ENCODE measurements at places on chromosomes 2 and 18. TPM values are rescaled to one million over a fixed set of nuclear protein-coding genes. Genes with fewer than 3 reads are reported as not detected.

Gene NETO1
- polyA plus RNA-seq: 0.04 TPM

Gene NT5C1B
- polyA plus RNA-seq: not detected

Gene ICOS
- polyA plus RNA-seq: not detected

DNA sequence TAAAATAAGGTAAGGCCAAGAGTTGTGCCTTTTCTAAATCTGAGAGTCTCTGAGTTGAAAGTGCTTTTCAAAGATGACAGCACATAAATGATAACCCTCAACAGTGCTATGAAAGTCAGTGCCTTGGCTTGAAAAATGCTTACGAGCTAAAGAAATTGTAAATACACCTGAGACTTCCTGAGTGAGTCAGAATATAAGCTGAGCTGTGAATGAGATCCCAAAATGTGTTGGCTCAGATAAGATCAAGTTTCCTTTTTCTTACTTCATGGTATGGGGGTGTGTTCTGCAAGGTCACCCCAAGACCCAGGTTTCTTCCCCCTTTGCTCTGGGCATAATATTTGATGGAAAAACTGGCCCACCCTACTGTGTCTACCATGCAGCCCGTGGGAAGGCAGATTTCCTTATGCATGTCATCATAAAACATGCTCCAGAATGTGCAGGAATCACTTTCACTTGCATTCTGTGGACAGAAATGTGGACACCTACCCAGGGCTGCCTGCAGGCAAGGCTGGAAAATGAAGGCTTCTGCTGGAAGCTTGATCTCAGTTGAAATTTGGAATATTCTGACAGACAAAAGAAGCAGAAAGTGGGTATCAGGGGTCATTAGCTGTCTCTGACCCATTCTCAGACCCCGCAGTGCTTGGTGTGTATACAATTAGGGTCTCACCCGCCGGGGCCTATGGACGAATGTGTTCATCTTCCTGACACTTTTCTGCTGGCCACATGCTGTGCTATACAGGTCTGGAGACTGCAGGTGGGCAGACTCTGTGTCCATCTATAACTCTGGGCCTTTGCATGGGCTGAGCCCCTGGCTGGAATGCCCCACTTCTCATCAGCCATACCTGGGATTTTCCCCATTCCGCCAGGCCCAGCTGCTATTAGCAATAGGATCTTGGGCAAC, 212.6 kb downstream of the SH3RF3 start:
- no peak for DNase-seq

GRCh38 chr18:34023471-34023870, 201.2 kb downstream of the NOL4 start:
- DNase-seq: peak; percentile 17

Data from small intestine (tissue), 16 donors.